ENCODE measurements at places on chromosomes 5 and 9.

- DNase-seq = no peak
These were observed 466.6 kb upstream of the DAB2 start for GRCh38 chr5:39891376-39891775.

- no peak for DNase-seq
These were observed 273.6 kb downstream of the ADAMTSL1 start for GRCh38 chr9:18747595-18747994.

DNA sequence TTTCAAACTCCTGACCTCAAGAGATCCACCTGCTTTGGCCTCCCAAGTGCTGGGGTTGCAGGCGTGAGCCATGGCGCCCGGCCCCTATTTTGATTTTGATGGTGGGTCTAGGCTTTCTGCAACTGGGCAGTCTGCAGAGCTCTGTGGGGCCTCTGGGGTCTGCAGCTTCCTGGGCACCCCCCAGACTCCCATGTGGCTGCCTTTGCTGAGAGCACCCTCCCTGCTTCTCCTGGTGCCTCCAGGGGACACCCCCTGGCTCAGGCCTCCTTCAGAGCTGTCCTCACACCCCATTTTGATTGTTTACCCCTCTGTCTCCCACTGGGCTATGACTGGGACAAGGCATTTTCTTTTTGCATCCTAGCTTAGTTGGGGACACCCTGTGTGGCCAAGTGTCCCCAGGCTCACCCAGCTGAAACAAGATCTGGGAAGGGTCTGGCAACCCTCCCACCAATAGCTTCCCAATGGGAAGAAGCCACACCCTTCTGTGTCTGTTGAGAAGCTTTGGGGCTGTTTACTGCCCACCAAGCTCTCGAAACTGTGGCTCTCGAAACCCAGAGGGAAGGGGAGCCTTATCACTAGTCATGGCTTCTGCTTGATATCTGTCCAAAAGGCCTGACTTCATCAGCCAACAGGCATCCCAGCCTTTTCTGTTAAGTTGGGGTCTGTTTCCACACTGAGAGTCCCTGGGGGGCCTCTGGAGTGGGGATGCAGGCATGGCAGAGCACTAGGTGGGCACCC is 204.4 kb upstream of the IER5L start:
- no peak for DNase-seq

GRCh38 chr5:67414712-67415111 is 218.1 kb upstream of the CD180 start:
- no peak for DNase-seq

DNA sequence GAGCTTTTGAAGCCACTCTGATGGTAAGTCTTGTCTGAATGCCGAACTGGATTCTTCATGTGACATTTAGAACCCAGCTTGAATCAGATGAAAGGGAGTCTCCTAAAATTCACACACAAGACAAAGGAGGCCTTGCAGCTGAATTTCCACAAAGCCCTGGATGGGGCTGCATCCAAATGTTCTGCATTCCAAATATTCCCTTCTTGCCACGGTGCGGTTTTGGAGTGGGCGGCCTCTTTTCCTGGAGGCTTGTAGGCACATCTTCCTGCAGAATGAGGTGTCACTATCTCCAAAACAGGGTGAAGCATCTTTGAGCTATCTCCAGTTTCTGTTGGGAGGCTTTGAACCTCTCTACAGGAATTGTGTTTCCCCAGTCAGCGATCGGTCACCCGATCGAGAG is 342.7 kb downstream of the ARHGEF28 start:
- DNase-seq = no peak

DNA sequence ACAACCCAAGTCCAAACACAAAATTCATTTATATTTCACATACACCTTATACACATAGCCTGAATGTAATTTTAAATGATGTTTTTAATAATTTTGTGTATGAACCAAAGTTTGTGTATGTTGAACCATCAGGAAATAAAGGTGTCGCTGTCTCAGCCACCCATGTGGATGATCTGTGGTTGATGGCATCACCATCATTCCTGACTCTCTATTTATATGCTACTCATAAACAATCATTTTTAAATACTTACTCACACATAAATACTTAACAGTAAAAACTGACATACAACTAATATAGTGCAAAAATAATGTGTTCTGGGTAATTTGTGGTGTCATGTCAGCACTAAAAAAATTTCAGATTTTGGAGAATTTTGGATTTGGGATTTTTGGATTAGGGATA is 38.4 kb downstream of the SMC5 start:
- no peak for DNase-seq

DNA sequence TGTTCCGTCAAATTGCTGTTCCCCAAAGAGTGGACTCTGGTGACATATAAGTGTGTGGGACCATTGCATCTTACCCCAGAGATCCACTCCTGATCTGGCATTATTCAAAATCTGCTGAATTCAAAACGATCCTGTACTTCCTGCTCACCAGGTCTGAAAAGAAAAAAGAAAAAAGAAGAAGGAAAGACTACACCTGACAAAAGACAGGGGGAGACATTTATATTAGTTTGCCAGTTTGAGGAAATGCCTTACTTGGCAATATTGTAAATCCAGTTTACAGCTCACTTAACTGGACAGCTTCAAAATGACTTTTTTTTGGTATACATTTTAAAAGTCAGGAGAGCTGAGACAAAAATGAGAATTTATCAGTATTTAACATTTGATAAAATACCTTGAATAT is 15.0 kb upstream of the GRHPR start:
- no peak for DNase-seq

DNA sequence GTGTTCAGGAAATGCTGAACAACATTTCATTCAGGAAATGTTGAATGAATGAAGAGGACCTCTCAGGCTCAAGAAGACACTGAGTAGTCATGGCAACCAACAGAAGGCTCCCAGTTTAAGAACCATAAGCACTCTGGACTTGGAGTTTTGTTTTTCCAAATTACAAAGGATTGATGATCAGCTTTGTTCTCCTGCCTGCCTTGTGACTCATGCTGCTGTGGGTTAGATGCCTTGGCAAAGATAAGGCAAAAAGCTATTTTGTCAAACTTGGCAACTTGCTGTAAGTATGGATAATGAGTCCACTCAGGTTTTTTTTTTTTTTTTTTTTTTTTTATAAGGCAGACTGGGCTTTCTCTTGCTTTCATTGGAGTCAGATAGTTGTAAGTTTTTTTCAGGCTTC is 365.0 kb downstream of the TMEM232 start:
- no peak for DNase-seq

DNA sequence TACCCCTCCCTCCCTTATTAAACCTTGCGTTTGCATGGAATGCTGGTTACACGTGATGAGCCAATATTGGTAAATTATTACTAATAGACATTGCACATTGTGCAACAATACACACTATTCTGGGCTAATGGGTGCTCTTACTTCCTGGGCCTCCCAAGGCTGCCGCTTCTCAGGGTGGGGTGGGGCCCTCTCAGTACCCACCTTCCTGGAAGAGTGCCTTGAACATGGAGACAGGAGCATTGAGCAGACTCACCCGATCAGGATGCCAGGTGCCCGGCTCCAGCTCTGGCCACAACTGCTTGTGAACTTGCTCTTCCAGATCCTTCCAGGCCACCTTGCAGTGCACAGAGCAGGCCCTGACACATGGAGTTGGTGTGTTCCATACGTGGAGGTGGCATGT is 24.7 kb upstream of the CEP72 start:
- DNase-seq = no peak

- no peak for DNase-seq
These were observed 6.8 kb upstream of the SUSD3 start for GRCh38 chr9:93051680-93052089.

- DNase-seq = no peak
These were observed 369 bp downstream of the OCLN start for GRCh38 chr5:69492923-69493395.

GRCh38 chr5:114857941-114858551 is 311.7 kb downstream of the TRIM36 start:
- no peak for DNase-seq

GRCh38 chr5:136042665-136043121 is 13.9 kb downstream of the TGFBI start:
- DNase-seq = peak; percentile 14

DNA sequence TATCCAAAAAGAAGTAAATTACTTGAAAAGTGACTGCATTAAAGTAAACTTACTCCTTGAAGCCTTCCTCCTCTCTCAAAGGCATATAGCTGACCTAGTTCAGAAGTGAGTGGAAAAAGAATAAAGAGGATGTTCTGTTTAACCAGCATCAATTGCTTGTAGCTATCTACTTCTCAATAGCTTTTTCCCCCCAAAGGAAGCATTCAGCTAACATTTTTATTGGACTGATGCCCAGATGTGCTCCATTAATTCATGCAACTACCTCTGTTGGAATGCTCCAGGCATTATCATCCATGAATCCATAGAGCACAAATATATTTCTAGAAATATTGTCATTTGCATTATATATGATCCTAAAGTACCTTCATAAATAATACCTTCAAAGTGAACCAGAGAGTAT is 132.8 kb downstream of the RASEF start:
- DNase-seq = no peak

DNA sequence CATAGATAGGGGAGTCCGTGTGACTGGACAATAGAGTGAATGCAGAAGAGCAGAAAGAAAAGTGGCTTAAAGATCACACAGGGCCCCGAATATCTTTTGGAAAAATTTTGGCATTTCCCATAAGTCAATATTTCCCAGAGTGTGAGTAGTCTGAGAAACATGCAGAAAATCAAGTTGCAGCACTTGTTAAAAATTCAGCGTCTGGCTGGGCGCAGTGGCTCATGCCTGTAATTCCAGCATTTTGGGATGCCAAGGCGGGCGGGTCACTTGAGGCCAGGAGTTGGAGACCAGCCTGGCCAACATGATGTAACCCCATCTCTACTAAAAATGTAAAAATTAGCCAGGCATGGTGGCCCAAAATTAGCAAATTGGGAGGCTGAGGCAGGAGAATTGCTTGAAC is 227.0 kb downstream of the DRD1 start:
- no peak for DNase-seq

DNA sequence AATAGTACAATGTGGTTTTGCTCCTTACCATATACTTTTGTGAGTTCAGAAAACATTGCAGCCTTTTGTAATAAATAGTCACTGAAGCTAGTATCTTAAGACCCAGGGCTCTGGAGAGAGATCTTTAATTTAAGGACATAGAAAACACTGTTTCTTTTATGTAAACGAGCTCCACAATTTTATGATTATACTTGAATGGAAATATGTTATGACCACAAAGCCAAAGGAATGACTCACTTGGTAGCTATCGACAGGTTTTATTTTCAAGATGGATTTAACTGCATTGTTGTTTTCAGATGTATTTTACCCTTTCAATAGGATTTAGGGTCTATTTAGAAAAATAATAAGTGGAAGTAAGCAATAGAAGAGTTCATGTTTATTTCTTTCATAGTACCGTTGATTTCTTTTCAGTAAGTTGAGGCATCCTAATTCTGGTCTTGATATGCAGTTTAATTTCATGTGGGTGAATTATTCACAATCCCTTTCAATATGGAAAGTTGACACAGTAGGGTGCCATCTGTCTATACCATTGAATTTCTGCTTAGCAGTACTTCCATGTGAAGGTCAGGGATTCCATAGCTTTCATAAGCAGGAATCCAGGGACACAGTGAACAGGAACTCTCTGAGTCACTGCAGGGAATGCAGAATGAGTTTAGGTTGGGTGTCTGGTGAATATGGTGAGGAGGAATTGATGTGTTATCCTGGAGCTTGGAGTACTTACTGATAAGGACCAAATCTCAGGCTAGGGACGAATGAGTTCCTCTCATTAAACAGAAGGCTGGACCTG is 157.6 kb downstream of the CD180 start:
- no peak for DNase-seq

- DNase-seq = no peak
These were observed 109.2 kb downstream of the BASP1 start for GRCh38 chr5:17326600-17327037.

GRCh38 chr9:70602321-70603019 is 188.0 kb upstream of the KLF9 start:
- DNase-seq = peak; percentile 62

DNA sequence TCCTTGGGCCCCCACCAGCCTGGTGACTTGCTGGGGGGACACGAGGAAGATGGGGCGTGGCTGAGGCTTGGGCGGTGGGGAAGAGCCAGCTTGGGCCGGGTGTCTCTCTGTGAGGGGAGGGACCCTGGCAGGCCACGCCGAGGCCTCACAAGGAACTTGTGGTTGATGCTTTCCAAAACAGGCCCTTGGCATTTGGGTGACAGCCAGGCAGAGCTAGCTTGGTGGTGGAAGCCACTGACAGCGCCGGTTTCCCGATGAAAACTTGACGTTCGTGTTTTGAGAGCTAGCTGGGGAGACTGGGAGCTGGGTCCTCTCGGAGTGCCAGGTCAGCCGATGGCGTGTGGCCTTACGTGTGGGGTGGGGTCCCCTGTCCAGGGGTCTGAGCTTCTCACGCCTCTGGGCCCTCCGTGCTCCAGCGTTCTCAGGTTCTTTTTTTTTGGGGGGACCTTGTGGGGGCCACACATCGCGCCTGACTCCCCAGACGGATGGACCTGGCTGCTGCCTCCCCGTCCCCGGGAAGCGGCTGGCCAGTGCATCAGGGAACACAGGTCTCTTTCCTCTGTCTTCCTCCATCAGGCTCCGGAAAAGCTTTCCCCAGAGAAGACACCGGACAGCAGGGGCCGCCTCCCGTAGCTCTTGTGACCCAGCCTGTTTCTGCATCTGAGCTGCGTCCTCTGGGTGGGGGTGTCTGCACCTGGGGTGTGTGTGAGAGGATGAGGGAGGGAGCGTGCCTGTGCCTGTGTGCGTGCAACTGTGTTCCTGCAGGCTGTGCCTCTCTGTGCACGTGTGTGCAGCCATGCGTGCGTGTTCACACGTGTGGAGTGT is 129.3 kb upstream of the LPCAT1 start:
- no peak for DNase-seq

- no peak for DNase-seq
These were observed 62.3 kb downstream of the GDNF start for GRCh38 chr5:37777432-37778130.

GRCh38 chr9:16974436-16974835 is 104.0 kb upstream of the BNC2 start:
- no peak for DNase-seq

DNA sequence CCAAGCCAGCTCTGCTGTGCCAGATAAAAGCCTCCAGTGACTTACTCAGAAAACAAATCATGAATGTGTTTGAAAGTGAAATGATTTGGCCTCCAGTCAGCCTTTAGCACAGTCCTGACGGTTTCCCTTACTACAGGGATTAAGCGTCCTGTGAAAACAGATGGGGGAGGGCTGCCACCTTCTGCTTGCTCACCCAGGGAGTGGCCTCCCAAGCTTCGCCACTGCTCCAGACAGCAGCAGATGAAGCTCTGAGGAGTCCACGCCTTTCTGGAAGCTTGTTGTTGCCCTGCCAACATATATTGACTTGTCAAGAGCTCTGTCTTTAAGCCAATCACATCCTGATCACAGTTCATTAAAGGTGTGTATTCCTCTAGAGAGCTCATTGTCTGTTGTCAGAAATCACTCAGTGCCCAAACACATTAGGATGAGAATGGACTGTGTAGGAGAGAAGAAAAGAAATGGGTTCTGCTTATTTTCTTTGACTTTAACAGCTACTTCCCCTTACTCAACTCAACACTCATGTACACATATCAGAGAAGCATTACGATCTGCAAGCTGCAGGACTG is 4.9 kb upstream of the FYB1 start:
- no peak for DNase-seq

- DNase-seq = peak; percentile 66
These were observed 832 bp downstream of the LMBRD2 start for GRCh38 chr5:36150676-36151433.

- no peak for DNase-seq
These were observed 106.2 kb upstream of the TBC1D2 start for GRCh38 chr9:98361645-98362044.

Measured in activated CD4-positive, alpha-beta T cell treated with anti-CD3 and anti-CD28 coated beads, Interleukin-2, amount 50 U/mL, for 16 hours (primary cell).